ENCODE measurements at places on chromosomes 13 and 19.

DNA sequence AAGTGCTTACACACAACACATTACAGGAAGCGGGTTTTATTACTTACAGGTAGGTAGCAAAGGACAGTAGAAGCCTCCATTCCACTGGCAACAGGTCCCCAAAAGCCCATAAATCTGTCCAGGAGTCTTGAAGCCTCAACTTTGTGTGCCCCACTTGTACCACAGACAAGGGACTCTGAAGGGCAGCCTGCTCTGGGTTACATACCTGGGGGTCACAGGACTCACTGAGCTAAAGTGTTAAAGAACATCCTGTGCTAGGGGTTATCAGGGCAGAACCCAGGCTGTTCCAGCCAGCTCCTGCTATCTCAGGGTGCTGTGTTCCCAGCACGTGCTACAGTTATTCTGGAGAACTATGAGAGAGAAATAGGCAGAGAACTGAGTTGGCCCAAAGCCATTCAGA, 230.9 kb upstream of the SLC10A2 start:
- no peak for DNase-seq

DNA sequence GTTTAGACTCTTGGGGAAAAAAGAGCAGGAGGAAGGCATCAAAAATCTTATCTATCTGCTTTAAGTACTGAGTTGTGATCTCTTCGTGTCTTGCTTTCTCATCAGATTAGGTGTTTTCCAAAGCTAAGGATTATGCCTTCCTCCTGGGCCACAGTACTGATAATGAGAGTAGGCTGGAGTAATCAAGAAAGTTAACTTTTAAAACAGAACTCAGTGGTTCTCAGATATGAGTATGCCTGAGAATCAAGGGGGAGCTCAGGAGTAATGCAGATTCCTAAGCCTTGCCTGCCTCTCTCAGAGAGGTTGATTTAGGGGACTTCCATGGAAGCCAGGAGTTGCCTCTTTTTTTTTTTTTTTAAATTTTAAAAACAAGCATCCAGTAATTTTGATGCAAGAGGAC, 23.5 kb downstream of the CDADC1 start:
- DNase-seq, result no peak

- DNase-seq, result no peak
These were observed 2489.6 kb downstream of the PCDH9 start for GRCh38 chr13:64740493-64740892.

DNA sequence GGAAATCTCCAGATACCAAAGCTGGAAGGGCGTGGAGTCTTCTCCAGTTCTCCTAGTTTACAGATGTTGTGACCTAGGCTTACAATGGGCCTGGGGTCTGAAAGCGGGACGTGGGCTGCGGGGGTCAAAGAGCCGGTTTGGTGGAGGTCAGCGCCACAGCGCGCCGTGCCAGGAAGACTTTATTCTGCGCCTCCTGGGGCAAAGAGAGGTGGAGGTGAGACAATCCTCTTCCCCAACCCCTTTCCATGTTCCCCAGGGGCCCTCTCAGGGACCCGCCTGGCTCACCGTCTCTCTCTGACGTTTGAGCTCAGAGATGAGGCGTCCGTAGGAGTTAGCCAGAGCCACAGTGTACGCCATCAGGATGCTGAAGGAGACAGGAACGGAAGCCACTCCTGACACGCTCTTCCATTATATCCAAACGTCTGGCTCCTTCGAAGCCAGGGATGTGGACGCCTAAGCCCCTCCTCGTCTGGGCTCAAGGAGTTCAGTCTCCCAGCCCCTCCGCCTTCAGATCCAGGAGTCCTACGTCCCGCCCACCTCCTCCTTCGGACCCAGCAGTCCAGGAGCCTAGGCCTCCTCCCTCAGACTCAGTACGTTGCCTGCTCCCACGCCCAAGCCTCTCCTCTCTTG, 776 bp upstream of the LENG1 start:
- no peak for DNase-seq

- no peak for DNase-seq
These were observed 2.2 kb downstream of the HCST start for GRCh38 chr19:35904311-35905068.

DNA sequence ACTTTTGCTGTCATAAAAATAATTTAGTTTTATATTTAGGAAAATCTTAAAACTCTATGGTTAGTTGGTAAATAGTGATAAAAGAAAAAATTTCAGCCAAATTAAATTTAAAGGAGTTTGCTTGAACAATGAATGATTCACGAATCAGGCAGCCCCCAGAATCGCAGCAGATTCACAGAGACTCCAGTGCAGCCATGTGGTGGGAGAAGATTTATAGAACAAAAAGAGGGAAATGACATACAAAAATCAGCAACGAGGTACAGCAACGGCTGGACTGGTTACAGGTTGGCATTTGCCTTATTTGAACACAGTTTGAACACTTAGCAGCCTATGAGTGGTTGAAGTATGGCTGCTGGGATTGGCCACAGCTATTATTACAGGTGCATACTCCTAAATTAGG, 96.4 kb upstream of the MYCBP2 start:
- DNase-seq, result no peak

DNA sequence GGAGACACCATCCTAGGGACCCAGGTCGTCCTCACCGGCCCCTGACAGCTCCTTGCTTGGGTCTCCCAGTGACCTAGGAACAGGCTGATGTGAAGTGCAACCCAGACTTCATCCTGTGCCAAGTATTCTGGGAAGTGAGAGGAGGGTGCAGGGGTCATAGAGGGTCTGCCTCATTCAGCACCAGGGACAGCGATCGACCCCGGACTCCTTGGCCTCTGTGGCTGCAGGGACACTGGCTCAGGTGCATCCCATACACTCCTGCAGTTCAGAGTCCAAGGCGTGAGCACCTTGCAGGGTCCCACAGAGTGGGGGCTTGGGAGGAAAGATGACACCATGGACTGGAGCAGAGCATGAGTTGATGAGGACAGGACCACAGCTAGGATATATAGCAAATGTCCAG, 10.0 kb upstream of the OR10H2 start:
- DNase-seq, result no peak

GRCh38 chr19:17841810-17842662, 5.7 kb downstream of the JAK3 start:
- DNase-seq, result peak; percentile 15

DNA sequence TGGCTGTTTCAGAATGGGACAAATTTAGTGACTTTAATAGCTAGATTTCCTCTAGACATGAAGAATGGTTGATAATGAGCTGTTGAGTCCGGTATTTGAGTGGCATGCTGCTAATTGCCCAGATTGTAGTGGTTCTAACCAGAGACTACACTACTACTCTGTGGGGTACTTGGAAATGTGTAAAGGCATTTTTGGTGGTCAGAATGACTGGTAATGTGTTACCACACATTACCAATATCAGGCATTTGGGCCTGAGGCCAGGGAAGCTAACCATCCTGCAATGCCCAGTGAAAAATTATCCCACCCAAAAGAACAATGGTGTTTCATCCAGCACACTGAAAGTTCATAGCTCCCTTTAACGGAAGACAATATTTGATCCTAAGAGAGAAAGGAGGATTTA, 17.5 kb upstream of the N4BP2L1 start:
- DNase-seq, result no peak

DNA sequence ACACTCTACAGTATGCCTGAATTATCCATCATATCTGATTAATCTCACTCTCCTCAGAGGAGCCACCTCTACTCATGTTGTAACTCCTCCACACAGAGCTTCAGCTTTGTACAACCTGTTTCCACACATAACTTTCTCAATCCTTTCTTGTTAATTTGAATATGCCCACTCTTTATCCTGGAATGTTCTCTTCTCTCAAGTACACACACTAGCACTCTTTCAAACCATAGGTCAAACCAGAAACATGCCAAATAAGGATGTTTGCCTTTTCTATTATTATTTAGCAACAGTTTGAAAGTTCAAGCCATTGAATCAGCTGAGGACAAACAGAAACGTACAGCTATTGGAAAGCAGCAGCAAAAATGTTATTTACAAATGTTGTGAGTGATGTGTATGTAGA, 110.3 kb downstream of the MIPEP start:
- no peak for DNase-seq

DNA sequence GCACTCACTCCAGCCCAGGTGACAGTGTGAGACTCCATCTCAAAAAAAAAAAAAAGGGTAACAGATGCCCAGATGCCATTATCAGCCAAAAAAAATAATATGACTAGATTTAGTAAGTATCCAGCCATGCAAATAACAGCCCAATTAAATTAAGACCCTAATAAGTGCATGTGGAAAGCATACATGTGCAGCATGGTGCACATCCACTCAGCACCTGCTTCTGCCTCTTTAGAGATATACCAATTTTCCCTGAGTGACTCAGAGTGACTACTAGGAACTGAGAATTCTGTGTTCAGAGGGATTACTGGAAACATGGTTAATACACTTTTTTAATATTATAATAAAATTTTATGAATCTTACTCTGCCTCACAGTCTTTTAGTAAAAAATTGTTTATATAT, 29.8 kb upstream of the ZNF675 start:
- DNase-seq, result no peak

DNA sequence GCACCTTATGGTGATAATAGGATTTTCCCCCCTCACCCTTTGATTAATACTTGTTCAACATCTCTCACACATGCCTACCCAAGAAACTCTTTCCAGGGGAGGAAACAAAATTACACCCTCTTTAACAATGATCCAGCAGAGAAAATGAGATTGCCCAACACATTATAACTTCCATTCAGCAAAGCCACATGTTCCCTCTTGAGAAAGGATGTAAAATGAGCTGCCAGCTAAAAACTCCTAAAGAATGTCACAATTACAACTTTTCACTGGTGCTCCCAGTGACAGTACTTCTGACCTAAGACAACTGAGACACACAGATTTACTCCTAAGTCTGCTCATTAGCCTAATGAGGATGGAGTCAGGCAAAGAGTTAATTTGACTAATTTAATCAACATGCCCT, 621.4 kb downstream of the DIAPH3 start:
- DNase-seq, result no peak

DNA sequence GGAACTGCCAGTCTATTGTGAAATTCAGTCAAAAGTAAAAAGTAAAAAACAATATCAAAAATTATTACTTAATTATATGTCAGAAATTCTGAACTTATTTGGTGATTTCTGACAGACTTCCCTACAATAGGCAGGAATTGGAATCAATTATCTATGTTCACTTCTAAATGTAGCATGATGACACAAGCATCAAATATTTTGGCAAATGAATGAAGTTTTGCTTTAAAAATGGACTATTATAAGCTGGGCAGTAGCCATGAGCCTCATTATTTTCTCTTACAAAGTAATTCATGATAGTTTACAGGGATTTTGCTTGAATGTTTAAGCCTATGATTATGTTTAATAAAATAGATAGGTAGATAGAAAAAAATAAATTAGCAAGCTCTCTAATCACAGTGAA, 582.6 kb downstream of the SLITRK6 start:
- DNase-seq, result no peak

GRCh38 chr13:113992276-113993005, 18.6 kb upstream of the C13orf46 start:
- DNase-seq, result no peak

GRCh38 chr13:36794706-36795105, 24.3 kb upstream of the RFXAP start:
- no peak for DNase-seq

DNA sequence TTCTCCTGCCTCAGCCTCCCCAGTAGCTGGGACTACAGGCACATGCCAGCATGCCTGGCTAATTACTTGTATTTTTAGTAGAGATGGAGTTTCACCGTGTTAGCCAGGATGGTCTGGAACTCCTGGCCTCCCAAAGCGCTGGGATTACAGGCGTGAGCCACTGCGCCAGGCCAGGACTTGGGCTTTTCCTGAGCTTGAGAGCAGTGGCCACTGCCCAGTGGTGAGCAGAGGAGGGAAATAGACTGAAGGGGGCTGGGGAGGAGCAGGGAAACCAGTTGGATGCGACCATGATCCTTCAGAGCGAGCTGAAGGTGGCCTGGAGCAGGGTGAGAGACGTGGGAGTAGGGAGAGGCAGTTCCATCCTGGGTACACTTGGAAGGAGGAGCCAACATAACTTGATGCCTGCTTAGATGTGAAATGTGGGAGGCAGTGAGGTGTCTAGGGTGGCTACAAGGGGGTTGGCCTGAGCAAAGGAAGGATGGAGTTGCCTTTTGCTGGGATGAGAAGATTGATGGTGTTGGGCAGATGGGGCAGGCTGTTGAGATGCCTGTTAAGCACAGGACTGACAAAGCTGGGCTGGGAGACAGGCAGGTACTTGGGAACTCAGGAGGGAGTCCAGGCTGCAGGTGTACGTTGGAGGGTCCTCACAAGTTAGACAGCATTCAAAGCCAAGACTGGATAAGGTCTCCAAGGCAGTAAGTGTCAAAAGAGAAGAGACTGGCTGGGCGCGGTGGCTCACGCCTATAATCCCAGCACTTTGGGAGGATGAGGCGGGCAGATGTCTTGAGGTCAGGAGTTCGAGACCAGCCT, 31.8 kb downstream of the KCTD15 start:
- no peak for DNase-seq

- DNase-seq, result no peak
These were observed 85.6 kb downstream of the KL start for GRCh38 chr13:33101835-33102234.

DNA sequence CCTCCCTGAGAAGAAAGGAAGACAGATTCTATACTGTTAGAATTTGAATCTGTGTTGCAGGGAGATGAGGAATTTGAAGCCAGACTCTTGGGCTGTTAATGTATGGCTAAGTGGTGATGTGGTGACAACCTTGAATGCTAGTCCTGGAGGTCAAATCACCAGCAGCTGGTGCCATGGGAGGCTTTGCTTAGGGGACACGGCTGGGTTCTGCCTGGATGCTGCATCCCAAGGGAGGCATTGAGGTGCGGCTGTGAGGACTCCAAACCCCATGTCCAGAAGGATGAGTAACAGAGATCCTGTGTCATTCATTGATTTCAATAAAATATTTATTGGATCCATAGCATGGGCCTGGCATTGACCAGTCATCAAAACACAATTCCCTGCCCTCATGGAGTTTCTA, 42.3 kb downstream of the RFX2 start:
- no peak for DNase-seq

DNA sequence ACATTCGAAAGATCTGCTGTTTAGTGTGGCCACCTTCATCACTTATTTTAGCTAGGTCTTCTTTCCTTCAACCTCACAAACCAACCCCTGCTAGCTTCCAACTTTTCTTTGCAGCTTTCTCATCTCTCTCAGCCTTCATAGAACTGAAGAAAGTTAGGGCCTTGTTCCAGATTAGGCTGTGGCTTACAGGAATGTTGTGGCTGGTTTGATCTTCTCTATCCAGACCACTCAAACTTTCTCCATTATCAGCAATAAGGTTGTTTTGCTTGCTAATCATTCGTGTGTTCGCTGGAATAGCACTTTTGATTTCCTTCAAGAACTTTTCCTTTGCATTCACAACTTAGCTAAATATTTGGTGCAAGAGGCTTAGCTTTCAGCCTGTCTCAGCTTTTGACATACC, 44.7 kb downstream of the CARS2 start:
- no peak for DNase-seq
